ENCODE measurements at places on chromosomes 3 and 15. TPM values are rescaled to one million over a fixed set of nuclear protein-coding genes. Genes with fewer than 3 reads are reported as not detected.

The ZNF385D gene
- 18.5 TPM for total RNA-seq

The CYP19A1 gene
- total RNA-seq, result 8.0 TPM

DNA sequence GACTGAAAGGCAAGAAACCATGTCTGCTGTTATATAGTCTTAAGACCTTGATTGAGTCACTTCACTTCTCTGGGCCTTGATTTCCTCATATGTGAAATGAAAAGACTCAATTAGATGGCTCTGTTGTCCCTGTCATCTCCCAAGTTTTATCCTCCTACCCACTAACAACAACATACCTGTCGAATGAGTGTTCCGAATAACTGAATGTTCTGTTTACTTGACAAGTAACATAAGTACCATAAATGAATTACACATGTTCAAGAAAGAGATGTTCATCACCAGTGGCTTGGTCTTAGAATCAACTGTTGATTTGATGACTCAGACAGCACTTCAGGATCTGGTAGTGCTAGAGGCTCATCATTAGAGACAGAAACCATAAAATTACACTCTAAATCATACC, 311.7 kb downstream of the VPS13C start:
- no peak for DNase-seq

- DNase-seq, result no peak
Observed at GRCh38 chr3:101941318-101942040, 92.2 kb downstream of the NFKBIZ start.

Data from mesenteric fat pad (tissue), 1 donor.